Tibial nerve (tissue), 4 donors: ENCODE measurements at places on chromosomes 5 and 9. TPM values are rescaled to one million over a fixed set of nuclear protein-coding genes. Genes with fewer than 3 reads are reported as not detected.

GRCh38 chr5:169084775-169085174, 216.2 kb downstream of the SLIT3 start:
- DNase-seq: no peak

DNA sequence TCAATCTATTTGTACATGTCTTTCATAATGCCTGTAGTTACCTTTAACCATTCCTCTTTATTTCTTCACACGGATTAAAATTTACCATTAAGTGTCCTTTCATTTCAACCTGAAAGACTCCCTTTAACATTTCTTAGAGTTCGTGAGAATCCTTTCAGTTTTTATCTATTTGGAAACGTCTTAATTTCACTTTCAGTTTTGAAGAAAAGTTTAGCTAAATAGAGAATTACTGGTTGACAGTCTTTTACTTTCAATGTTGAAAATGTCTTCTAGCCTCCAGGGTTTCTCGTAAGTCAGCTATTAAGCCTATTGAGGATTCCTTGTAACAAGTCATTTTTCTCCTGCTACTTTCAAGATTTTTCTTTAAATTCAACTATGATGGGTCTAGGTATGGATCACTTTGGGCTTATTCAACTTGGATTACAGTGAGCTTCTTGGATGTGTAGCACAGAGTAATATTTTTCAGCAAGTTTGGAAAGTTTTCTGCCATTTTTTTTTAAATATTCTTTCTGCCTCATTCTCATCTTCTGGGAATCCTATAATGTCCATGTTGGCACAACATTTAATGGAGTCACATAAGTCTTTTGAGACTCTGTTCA, 48.5 kb downstream of the RFX3 start:
- no peak for DNase-seq

DNA sequence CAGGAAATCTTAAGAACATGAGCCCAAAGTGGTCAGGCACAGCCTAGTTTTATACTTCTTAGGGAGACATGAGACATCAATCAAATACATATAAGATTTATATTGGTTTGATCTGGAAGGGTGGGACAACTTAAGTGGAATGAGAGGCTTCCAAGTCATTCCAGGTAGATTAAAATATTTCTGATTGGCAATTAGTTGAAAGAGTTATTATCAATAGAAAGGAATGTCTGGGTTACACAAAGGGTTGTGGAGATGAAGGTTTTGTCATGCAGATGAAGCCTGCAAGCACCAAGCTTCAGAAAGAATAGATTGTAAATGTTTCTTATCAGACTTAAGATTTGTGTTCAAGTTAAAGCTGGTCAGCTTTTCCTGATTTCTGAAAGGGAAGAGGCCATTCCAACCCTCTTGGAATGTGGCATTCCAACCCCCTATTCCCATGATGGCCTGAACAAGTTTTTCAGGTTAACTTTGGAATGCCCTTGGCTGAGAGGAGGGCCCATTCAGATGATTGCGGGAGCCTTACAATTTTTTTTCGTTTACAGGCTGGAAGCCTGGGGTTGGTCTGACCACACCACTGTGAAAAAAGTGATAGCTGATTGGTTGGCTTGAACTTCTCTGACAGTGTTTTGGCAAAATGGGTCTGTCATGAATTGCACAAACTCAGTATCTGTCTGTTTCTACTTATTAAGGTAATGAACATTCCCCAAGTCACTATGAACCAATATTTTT, 245.6 kb upstream of the RAI14 start:
- no peak for DNase-seq

DNA sequence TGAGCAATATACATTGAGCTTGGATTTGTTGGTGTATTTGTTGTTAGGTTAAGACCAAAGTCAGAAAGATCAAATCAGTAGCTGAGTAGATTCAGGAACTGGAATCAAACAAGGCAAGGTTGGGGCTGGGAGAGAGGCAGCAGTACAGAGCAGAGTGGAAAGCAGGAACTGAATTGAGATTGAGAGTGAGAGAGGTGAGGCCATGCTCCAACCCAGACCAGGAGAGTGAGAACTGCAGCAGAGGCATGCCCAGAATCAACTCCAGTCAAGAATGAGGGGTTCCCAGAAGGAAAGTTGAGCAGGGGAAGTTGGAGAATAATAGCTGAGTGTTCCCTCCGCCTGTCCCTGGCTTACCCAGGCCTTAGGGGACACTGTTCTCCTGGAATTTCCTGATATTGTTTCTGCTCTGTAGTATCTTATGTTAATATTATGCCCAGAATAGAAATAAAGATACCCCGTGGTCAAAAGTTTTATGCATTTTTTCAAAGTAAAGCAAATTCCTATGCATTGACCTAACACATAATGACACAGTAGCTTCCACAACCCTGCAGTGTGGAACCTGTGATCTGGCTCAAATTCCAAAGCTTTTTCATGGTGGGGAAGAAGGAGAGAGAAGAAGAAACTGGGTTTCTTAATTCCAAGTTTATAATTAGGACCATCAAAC, 82.7 kb downstream of the SV2C start:
- DNase-seq: no peak

GRCh38 chr9:120905315-120906164, 21.1 kb downstream of the TRAF1 start:
- no peak for DNase-seq

DNA sequence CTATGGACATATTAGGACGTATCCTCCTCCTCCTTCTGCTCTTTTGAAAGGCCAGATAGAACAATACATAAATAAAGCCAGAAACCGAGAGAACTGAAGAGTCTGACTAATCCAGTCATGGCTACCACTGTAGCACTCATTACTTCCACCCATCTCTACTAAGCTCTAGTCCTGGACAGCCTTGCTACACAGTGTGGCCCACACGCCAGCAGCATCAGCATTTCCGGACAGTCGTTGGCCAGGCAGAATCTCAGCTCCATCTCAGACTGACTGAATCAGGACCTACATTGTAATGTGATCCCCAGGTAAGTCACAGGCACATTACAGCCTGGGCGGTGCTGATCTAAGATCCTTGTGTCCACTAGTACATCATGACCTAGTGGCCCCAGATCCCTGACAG, 182.9 kb downstream of the DRD1 start:
- DNase-seq: no peak

DNA sequence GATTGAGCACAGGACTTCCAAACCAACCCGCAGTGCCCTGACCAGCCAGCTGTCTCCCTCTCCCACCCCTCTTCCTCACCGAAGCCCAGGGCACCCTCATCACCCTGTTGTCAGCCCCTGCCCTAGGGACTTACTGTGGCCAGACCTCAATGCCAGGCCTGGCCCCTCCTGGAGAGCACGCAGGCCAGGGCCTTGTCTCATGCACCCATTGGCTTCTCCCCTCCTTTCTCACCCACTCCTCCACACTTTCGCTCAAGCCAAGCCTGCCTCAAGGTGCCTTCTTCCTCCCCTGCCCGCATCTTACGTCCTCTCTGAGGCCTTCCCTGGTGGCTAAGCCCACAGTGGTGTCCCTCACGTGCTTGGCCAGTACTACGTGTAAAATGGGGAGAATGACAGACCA, 33.3 kb upstream of the N4BP3 start:
- no peak for DNase-seq

DNA sequence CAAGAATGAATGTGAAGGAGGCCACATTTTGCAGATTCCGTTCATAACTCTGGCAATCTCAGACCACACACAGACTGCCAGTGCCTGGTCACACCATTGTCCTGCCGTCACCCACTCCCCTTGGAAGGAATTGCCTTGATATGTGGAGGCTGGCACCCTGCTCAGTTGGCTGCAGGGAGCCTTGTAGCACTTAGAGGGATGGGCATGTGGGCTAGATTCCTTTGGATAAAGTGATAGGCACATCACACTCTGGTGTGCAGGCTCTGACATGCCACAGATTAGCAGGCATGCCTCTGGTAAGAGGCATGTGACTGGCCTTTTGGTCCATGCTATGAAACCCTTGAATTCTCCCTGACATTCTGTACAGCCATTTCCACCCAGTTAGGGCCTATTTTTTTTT, 254.6 kb upstream of the PIK3R1 start:
- DNase-seq: no peak

DNA sequence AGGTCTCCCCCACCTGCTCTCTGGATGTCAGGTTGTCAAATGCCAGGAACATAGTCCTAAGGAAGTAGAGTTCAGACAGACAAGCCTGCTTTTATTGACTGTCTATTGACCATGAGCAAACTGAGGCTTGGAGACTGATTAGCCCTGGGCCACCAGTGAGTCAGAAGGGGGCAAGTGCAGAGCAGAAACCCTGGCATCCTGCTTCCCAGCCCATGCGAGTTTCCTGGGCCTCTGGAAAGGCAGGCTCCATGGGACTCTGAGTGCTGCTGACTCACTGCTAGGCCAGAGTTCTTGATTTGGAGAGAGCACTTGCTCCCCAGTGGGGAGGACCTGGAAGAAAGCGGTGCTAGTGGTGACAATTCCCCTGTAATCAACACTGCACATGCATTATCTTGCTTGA, 2.8 kb upstream of the HBEGF start:
- no peak for DNase-seq

DNA sequence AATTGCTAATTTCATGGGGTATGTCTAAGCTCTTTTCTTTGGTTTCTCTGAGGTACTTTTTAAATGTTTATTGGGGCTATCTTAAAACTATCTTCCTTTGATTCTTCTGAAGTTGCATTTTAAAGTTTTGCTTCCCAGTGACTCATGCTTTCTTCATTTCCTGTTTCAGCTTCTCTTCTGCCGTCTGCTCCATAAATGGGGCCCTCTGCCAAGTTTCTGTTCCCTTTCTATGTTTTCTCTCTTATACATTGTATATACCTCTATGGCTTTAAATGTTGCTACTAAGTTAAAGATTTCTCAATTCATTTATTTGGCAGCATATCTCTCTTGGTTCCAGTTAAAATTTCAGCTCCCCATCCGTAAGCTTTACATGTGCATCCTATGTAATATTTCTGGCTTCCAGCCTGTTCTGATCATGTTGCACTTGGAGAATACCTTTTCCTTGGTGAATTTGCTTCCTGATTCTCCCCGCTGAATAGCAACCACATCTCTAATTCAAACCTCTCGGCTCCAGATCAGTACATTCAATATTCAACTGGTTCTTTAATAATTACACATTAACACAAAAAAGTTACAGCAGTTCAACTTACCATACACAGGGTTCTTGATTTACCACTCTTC, 125.3 kb downstream of the ST8SIA4 start:
- DNase-seq: no peak

GRCh38 chr5:1174122-1174936, 27.1 kb upstream of the SLC6A19 start:
- DNase-seq: peak; percentile 29

DNA sequence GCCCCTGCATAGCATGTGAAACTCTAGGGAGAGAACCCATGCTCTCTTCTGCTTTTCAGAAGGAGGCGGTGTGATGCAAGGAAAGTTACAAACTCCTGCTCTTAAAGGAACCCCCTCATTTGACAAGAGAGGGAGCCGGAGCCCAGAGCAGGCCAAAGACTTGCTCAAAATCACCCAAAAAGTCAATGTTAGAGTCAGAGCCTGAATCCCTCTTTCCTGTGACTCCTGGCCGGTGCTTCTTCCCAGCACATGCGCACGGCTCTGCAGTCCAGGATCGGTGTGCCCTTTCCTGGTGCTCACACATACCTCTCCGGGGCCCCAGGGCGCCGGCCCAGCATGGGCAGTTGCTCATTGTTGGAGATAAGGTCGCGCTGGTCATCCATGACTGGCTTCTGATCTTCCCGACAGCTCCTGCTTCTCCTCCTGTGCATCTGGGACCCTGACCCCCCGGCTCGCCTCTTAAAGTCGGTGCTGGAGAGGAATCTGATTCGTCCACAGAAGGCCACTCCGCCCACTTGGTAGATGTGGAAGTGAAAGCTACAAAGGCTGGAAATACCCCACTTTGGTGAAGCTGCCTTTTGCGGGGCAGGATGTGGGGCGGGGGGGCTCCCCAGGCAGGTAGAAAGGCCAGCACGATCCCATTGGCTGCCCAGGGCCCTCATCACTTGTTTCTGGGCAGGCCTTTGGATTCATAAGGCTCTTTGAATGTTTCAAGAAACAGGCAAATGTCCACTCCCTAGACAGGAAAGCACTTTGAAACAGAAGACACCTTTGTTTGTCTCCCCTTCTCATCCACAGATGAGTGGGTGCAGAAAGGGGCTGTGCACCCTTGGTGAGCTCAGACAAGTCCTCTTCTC, at the start of gene CD74:
CD74 (minus strand) TSS at position 592 of the 857 bp plus-strand sequence; CDS start at position 431, 161 bp downstream.
- peak; percentile 83 for DNase-seq

DNA sequence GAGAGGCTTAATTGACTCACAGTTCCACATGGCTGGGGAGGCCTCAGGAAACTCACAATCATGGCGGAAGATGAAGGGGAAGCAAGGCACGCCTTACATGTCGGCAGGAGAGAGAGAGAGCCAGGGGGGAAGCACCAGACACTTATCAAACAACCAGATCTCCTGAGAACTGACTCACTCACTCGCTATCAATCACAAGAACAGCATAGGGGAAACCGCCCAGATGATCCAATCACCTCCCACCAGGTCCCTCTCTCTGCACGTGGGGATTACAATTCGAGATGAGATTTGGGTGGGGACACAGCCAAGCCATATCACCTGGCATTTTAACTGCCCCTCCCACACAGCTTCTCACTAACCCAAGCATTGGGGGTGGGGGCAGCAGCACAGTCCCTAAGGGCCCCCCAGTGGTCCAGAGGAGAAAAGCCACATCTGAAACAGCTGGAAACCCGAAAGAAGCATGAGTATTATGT, 76.1 kb upstream of the ASS1 start:
- DNase-seq: no peak

DNA sequence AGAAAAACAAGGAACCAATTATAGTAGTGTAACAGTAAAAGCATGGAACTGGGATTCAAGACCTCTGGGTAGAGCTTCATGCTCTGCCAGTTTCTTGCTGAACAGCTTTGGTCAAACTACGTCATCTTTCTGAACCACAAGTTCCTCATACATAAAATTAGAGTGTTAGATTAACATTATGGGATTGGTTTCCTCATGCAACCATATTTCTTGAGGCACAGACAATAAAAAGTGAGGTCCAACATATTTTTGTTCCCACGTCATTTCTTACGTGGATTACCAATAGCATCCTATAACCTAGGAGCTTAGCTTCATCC, 354.8 kb downstream of the TMEM232 start:
- DNase-seq: no peak

- no peak for DNase-seq
These were observed 66.4 kb downstream of the MACROH2A1 start for GRCh38 chr5:135332519-135333150.

- DNase-seq: no peak
These were observed 48.3 kb upstream of the IL17B start for GRCh38 chr5:149427374-149427773.

DNA sequence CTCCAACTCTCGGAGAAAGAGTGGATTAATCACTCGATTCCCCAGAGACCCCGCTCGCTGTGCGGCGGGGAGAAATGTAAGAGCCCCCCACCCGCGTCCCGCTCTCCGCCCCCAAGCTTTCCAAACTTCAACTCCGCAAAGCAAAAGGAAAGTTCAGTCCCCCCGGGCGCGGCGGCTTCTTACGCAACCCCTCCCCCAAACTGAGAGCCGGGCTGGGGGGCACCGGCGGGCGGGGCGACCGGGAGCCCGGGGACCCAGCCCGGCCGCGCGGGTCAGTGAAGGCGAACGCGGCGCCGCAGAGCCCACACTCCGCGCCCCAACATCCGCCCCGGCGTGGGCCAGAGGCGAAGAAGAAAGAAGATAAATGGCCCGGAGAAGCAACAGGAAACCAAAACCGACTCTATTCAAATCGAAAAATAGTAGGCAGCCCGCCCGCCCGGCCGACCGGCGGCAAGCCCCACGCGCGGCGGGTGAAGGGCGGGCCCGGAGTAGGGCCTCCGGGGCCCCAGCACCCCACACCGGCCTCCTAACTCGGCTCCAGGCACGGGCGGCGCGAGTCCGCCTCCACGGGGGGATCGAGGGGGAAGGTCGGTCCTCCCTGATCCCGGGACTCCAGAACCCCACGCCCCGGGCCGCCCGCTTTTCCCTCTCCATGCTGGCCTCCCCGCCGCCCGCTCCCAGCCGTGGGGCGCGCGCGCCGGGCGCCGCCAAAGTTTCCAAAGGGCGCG, 720 bp downstream of the NOTCH1 start:
- DNase-seq: no peak

Gene CSF1R
- total RNA-seq: 35.4 TPM

Gene CCL27
- 45.1 TPM for total RNA-seq
